ENCODE measurements at places on chromosomes 1 and 21.

DNA sequence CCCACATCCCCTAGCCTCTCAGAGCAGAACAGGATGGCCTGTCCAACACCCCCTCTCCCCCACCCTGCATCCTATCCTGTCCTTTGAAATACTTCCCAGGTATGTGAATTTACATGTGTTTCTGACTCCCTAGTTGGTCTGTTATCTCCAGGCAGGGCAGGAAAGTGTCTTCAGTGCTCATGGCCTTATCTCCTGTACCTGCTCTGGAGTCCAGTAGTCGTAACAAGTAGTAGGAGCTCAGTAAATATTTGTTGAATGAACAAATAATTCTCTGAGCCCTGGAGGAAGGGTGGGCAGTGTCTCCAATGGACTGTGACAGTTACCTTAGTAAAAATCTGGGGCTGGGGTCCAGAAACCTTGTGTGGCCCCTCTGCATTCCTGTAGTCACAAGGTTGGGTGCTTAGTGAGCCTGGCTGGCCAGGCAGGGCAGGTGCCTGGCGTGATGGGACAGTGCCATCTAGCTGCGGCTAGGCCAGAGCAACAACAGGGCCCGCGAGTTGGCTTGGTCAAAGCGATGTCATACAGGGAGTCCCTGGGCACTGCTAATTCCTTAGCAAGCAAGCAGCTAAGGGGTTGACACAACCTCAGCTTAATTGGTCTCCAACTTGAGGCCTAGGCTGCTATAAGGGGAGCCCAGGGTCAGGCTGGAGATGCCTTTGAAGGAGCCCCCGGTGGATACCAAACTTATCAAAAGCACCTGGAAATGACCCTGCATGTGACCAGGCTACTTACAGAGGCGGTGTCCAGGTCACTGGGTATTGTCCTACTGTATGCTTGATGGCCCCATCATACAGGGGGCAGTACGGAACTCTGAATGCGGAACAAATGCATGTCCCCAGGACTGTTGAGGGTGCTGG is 89.0 kb upstream of the PPM1J start:
- DNase-seq = peak; percentile 83

- no peak for DNase-seq
Measured at GRCh38 chr1:39418236-39418635, 73.2 kb upstream of the BMP8A start.

- no peak for DNase-seq
Measured at GRCh38 chr21:36428761-36429432, 43.7 kb downstream of the CHAF1B start.

- DNase-seq = no peak
Measured at GRCh38 chr1:19044471-19044870, 88.0 kb upstream of the IFFO2 start.

DNA sequence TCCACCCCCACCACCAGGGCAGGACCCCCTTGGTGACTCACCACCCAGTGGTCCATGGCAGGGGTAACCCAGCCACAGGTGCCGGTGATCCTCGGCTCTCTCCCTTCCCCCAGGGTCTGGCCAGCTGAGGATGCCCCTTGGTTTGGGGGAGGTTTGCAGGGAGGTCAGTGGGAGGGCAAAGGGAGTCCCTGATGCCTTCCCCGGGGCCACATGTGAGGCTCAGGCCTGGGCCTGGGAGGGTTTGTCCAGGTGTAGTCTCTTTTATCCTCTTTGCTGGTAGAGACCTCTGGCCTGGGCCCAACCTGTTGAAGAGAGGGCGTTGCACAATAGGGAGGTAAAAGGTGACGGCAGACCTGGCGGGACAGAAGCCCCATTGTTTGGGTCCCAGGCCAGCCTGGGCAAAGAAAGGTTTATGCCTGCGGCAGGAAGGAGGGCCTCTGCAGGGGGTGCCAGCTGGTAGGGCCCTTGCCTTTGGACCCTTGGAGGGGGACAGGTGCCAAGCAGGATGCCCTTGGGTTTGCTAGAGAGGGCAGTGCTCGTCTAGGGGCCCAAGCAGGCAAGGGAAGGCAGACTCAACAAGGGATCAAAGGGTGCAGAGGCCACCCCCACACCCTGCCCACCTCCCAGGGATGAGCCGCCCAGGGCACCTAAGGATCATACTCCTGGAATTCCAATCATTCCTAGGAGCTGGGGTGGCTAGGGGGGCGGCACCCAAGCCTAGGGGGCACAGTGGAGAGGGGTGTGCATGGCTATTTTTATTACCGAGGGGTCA is 760 bp upstream of the TINAGL1 start:
- DNase-seq = no peak

All from GM10248 (cell line).